ENCODE measurements at places on chromosomes 3 and 15. TPM values are rescaled to one million over a fixed set of nuclear protein-coding genes. Genes with fewer than 3 reads are reported as not detected.

- DNase-seq, result peak; percentile 73
Measured at GRCh38 chr15:48250640-48251076, 44.6 kb downstream of the SLC12A1 start.

DNA sequence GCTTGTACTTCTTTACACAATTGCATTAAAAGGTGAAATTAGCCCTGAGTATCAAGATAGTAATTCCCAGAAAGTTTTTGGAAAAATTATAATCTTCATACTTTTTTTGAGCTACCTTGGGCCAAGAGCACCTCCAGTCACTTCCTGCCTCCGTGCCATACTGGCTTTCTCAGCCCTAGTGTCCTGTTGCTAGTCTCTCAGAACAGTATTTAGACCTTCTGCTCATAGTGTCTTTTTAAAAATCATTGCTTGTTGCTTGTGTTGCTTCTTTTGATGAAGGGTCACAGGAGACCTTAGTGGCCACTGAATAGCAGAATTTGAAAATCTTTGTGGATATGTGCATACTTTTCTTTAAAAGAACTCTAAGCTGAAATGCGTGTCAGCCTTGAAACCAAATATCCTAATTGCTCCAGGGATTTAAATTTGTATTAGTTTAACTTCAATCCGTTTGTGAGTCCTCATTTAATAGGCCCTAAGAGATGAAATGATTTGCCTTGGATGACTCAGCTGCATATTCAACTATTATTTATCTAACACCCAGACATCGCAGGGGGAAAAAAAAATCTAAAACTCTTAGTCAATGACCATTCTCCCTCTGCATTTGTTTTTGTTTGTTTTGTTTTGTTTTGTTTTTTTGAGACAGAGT is 29.1 kb upstream of the LXN start:
- DNase-seq, result no peak

- no peak for DNase-seq
Measured at GRCh38 chr3:183455089-183455488, 26.7 kb upstream of the MCF2L2 start.

- no peak for DNase-seq
Measured at GRCh38 chr3:182214416-182214815, 502.7 kb downstream of the SOX2 start.

DNA sequence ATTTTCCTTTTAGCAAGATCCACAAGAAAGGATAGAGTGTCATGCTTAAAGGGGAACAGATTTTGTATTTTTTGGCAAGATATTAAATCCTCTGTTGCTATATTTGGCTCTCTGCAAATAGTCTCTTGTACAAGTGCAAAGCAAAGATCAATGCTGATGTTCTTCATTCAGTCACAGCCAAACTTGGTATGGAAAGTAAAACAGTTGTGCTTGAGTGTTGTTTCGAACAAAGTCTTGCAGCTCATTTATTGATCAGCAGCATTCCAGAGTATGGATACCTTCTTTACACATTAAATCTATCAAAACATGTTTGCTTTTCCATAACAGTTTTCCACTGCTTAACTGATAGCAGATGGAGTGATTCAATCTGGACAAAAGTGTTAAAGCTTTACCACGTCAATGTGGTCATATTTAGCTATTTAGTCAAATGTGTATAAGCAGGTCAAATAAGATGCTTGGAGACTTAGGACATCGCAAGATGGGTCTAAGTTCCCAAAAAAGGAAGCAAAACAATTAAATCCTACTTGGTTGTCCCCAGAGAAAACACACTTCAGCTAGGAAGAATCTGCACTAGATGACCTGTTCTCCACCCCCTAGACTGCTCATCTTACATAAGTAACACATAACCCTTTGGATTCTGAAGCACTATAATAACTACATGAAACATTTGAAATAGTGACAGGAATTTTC is 52.4 kb downstream of the VGLL3 start:
- no peak for DNase-seq

- DNase-seq, result peak; percentile 20
Measured at GRCh38 chr15:84659904-84660781, 2.1 kb upstream of the NMB start.

DNA sequence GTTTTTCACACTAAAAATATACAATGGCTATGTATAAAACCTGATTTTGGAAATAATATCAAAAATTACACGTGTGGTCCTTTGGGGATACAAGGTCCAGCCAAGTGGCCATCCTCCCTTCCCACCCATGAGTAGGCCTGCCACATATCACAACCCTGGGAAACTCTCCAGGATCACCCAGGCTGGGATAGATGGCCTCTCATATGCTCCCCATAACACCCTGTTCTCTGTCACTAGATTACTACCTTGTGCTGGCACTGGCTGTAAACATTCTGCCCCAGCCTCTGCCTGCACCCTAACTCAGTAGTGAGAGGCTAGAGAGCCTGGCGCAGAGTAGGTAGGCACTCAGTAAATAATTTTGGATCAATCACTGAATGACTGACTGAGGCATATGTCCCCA is 52.1 kb downstream of the CLDN18 start:
- no peak for DNase-seq

GRCh38 chr3:163601426-163601825 is 1476.9 kb downstream of the SI start:
- DNase-seq, result no peak

DNA sequence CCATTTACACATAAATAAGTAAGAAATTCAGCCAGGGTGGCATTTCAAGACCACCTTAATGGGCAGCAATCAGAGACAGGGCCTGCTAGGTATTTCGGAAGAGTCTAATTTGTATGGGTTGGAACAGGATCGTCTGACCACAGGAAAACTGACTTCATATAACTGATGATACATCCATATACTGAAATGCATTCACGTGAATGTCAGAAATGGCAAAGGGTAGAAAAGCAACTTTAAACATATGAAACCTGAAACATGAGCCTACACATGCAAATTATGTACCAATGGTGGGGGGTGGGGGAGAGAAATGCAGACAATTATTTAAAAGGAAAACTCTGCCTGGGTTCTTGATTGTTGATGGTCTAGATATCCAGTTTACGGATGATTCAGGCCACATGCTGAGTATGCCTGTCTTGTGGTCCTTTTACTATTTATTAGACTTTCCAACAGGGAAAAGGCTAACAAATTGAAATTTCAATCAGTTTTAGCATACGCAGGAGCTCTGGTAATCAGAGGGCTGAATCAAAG is 582.2 kb downstream of the FOXP1 start:
- no peak for DNase-seq

DNA sequence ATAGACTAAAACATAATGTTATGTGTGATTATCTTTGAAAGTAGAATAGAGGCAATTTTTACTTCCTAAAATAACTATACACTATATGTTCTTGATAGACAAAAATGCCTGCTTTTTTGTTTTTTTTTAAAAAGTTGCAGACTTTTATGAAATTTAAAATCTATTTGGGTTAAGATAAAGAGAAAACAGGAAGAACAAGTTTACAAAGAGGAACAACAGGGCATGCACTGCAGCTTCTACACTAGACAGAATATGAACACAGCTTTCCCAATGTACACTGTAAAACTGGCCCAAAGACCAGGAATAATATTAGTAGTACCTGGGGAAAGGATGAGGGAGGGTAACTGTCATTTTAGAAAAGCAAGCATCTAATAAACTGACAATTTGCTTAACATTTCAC is 53.7 kb downstream of the NR1I2 start:
- no peak for DNase-seq

DNA sequence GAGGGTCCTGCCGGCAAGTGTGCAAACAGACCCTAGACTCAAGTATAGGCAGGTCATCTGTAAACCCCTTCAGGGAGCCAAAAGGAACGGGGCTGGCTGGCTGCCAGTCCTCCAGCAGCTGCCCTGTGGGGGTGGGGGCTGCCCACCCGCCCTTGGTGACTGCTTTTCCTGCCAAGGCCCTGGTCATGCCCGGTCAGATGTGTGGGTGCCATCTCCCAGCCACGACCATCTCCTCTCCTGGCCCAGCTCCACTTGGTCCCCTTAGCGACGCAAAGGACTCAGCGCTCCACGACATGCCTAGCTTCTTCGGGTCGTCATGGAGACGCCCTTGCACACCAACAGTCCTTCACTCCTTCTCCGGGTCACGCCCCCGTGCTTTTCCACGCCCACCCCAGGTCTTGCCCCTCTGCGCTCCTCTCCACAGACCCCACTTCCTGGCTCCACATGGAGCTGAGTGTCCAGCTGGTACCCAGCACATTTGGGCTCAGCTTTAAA is 2.4 kb downstream of the MUC4 start:
- no peak for DNase-seq

GRCh38 chr3:168850109-168850508 is 754.4 kb upstream of the GOLIM4 start:
- DNase-seq, result no peak

GRCh38 chr3:177426106-177426877 is 229.0 kb upstream of the TBL1XR1 start:
- no peak for DNase-seq

GRCh38 chr3:149085828-149086231 is 503 bp downstream of the HLTF start:
- DNase-seq, result peak; percentile 31

- peak; percentile 48 for DNase-seq
Measured at GRCh38 chr15:60781211-60781713, 302.3 kb upstream of the ICE2 start.

GRCh38 chr3:141644931-141645330 is 93.2 kb upstream of the RNF7 start:
- no peak for DNase-seq

- peak; percentile 60 for DNase-seq
Measured at GRCh38 chr3:8301977-8302735, 199.5 kb upstream of the LMCD1 start.

DNA sequence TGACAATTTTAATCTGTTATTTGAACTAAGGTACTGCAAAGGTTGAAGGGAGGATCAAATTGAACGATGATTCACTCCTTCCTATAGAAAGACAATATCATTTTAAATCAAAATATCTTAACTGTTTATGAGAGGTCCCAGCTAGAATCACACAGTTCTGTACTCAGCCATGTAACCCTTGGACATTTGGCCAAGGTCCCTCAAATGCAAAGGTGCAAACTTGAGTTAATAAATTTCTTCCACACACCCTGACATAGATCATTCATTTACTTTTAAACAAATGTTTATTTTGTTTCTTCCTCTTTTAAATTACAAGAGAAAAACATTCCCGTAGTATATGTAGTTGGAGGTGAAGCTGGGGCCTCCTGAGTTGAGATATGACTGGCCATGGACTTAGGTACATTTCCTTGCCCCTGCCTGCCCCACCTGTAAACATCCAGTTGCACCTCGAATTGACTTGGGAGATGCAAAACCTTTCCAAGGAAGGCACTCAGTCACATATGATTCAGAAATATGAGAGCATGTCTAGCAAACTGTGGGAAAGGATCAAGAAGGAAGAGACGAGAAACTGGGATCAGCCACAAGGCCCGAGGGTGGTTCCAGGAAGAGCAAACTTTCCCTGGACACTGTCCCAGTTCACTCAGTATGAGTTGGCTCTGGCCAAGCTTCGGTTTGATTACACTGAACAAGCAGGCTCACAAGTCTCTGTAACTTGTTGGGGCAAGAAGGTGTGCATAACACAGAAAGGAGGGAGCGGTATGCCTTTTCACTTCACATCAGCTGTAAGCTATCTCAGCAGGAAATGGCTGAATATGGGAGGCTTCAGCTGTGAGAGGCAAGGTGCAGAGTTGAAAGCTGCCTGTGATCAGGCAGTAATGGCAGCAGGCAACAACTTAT is 6.7 kb downstream of the TNFSF10 start:
- no peak for DNase-seq

DNA sequence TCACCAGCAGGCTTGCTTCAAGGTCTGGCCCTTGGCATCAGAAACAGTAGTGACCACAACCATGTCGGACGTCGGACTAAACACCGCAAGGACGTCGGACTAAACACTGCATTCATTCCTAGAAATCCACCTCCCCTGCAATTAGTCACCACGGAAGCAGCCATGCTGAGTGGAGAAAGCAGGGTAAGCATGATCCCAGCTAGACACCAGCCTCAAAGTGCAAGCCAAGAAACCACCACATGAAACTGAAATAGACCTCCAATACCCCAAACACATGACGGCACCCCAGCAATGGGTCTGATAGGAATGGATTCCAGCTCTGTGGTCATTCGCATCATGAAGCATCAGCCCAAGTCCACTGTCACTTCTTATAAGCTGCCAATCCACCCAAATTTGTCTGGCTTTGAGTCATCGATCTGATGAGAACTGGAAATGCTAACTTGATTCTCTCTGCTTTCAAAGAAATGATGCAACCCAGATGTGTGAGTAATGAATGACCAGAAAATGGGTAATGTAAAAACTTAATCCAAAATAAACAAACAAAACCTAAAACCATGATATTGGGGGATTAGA is 348.3 kb upstream of the TMCO5A start:
- no peak for DNase-seq

DNA sequence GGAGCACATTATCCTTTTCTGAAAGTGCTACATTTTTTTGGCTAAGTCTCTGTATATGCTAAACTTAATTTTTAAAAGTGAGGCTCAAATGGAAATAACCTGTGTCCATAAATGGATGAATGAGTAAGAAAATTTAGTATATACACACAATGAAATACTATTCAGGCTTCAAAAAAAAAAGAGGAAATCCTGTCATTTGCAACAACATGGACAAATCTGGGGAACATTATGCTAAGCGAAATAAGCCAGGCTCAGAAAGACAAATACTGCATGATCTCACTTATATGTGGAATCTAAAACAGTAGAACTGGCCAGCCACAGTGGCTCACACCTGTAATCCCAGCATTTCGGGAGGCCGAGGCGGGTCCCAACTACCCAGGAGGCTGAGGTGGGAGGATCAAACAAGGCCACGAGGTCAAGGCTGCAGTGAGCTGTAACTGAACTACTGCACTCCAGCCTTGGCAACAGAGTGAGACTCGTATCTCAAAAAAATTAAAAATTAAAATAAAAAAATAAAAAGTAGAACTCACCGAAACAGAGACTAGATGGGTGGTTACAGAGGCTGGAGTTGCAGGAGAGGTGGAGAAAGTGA is 25.8 kb downstream of the CCDC12 start:
- DNase-seq, result no peak

DNA sequence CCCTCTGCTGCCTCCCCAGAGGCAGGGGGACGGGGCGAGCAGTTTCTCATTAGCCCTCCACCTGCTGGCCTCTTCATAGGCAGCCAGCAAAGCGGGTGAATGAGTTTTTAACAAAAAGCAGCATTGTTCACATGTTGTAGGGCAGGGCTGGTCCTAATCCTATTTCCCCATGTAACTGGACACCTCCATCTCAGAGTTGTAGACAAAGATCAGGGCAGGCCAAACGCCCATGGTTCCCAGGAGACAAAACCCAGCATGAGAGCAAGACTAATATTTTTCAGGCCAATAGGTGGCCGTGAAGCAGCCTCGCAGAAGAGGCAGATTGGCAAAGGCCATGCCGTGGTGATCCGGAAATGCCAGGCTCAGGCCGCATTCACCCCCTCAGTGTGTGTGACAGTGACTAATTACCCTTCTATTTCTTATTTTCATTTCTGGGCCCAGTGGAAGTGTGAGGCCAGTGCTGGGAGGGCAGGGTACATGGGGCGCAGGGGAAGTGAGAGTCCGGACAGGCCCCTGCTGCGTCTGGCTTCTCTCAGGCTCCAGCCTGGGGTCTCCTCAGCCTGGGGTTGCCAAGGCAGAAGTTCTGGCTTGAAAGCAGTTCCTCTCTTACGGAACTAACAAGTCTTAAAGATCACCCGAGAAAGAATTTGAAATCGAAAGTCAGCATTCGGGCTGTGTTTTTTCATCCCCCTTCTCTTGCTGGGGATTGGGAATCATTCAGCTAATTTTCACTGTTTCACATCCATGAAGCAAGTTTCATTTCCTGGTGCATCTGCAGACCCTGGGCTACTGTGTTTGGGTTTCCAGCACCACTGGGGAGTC is 64.8 kb downstream of the BOC start:
- no peak for DNase-seq

CCR2 gene
- 1.9 TPM for polyA plus RNA-seq

NTRK3 gene
- polyA plus RNA-seq, result 12.6 TPM

FANCD2OS gene
- not detected for polyA plus RNA-seq

ADCY5 gene
- 11.2 TPM for polyA plus RNA-seq

HRG gene
- 3.5 TPM for polyA plus RNA-seq

ESYT3 gene
- 1.6 TPM for polyA plus RNA-seq
